ENCODE measurements at places on chromosomes 12 and 14.

DNA sequence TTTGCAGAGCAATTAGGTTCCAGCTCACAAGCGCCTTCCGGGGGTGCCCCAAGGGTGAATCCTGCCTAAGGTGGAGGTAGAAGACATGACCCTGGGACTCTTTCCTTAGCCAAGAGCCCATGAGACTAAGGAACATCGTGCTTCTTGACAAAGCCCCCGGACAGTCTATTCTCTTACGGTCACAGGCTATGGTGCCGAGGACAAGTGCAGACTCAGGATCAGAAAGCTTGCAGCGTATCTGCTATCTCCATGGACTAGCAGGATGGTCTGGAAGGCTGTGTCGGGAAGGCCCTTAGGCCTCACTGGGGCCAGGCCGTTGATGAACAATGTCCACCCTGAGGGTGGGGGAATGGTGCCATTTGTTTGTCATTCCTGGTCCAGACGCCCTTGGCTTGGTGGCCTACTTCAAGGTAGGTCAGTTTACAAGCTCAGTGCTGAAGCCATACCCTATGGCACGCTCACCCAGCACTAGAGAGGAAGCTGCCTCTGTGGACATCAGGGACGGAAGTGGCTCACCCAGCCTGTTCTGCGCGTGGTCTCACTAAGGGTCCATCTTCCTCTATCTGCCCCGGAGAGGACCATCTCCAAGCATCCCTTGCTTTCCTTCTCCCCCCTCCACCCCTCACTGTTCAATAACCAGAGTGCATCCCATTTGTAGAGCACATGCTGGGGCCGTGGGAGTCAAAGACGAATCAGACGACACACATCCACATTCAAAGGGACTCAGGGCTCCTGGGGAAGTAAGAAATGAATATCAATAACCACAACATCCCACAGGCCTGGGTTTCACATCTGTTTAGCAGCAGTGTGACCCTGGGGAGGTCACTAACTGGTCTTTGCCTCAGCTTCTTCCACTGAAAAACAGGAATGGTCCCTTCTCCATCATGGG is 45.0 kb upstream of the IQSEC3 start:
- DNase-seq: no peak

GRCh38 chr12:114006482-114007425 is 40.6 kb upstream of the RBM19 start:
- DNase-seq: no peak

DNA sequence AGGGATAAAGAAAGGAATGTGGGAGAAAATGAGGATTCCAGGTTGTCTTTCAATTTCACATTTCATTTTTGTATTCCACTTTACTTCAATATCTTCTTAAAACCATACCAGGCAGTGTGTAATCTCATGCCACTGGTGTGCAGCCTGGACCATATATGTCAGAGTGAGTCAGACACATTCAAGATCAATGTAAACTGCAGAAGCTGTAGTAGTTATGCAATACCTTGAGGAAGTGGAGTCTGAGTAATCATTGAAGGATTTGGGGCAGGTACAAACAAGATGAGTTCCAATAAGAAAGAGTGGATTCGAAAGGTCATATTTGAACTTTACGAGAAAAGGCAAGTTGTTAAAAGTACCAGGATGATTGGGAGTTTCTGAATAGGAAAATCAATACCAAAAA is 14.1 kb downstream of the PLCZ1 start:
- peak; percentile 66 for DNase-seq

DNA sequence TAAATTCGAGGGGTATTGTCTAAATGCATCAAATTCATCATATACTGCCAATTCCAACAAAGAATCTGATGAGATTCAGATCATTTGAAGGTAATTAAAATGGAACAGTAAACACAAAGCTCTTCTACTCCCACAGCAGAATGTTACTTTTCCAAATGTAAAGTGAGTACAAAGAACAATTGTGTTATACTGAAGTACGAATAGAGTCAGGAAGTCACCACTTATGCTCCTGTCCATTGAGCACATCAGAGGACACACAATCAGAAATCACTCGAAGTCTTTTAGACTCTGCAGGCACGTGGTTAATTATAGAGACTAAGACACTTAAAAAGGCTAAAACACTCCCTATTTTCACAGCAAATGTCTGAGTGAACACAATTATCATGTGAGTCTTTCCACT is 388.5 kb upstream of the MIS18BP1 start:
- DNase-seq: no peak

DNA sequence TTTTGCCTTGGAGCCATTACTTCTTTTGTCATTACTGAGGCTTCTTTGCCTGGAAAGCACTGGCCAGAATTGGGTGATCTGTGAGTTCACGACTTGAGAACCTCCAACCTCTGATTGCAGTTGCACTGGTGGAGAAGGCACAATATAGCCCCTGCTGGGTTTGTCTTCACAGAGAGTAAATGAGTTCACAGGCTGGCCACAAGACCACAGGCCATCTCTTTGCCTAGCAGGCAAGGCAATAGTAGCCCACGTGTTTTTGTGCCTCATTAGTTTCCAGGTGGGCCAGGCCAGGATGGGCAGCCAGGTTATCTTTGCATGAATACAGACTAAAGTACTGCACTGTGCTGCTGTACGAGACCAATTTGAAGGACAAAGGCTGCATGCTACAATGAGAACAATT is 468.8 kb downstream of the NRXN3 start:
- DNase-seq: no peak

DNA sequence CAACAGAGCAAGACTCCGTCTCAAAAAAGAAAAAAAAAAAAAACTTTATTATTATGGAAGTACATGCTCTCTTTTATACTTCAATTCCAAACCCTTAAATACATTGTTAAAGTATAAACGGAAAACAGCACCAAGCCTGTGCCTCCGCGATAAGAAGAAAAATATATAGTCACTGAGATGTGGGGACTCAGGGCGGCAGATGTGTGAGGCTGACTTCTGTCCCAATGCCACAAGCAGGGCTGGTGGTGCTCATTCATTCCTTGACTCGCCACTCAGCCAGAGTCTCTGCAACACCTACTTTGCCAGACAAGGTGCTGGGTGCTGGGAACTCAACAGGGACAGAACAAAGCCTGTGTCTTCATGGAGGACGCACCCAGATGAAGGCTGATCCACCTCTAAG is 13.8 kb downstream of the LGMN start:
- DNase-seq: no peak

DNA sequence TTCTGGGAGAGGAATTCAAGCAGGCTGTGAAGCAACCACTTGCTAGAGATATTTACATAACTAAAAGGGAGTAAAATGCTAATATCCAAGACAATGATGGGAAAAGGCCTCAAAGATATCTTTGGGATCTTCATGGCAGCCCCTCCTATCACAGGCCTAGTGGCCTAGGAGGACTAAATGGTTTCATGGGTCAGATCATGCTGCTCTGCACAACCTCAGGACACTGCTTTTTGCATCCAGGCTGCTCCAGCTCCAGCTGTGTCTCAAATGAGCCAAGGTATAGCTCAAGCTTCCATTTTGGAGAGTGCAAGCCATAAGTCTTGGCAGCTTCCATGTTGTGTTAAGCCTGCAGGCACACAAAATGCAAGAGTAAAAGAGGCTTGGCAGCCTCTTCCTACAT is 195.6 kb upstream of the SSTR1 start:
- DNase-seq: no peak

GRCh38 chr14:105087308-105087962 is 22.2 kb upstream of the GPR132 start:
- DNase-seq: peak; percentile 8

GRCh38 chr12:718756-719102 is 33.6 kb upstream of the WNK1 start:
- no peak for DNase-seq

- DNase-seq: peak; percentile 95
These were observed 30.4 kb upstream of the PLEKHG6 start for GRCh38 chr12:6280053-6280469.

GRCh38 chr14:81261176-81261575 is 40.4 kb upstream of the GTF2A1 start:
- DNase-seq: no peak

- DNase-seq: no peak
These were observed 97.1 kb downstream of the OTOGL start for GRCh38 chr12:80196419-80196818.

- no peak for DNase-seq
These were observed 108.8 kb downstream of the DAAM1 start for GRCh38 chr14:59297071-59297776.

- DNase-seq: no peak
These were observed 888 bp upstream of the PLXNC1 start for GRCh38 chr12:94147387-94147990.

GRCh38 chr12:83335748-83336147 is 649.0 kb downstream of the TMTC2 start:
- no peak for DNase-seq

DNA sequence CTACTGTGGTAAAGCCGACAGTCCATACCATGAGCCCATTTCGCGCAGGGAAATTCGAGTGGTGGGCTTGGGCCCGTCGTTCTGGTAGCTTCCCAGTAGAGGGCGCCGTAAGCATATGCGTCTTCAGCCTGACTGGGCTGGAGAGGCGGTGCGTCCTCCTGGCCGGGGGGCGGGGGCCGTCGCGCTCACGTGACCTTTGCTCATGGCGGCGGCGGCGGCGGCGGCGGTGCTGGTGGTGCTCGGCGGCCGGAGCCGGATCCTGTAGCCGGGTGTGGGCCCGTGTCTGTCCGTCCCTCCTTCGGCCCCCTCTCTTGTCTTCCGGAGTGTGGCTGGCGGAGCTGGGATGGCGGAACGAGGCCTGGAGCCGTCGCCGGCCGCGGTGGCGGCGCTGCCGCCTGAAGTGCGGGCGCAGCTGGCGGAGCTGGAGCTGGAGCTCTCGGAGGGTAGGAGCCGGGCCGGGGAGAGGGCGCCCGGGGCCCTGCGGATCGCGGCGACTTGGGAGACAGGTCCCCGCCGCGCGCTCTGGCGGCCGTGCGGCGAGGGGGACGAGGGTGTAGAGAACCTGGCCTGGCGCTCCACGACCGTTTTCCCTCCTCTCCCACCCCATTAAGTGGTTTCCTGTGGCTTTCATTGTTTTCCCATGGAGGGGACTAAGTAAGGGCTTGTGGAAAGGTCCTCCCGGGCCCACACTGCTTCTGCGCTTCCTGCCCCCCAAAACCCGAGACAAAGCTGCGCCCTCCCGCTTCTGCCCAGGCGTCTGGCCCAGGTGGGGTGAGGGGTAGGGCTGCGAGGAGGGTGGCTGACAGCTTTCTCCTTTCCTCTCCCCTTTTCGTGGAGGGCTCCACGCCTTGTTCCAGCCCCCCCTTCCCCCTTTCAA is at the start of gene DIP2B:
Gene DIP2B (plus strand): TSS at position 188 of the 877 bp plus-strand sequence. CDS start 156 bp downstream, at position 344.
- peak; percentile 96 for DNase-seq

GRCh38 chr12:59768031-59768430 is 172.2 kb downstream of the SLC16A7 start:
- DNase-seq: no peak

DNA sequence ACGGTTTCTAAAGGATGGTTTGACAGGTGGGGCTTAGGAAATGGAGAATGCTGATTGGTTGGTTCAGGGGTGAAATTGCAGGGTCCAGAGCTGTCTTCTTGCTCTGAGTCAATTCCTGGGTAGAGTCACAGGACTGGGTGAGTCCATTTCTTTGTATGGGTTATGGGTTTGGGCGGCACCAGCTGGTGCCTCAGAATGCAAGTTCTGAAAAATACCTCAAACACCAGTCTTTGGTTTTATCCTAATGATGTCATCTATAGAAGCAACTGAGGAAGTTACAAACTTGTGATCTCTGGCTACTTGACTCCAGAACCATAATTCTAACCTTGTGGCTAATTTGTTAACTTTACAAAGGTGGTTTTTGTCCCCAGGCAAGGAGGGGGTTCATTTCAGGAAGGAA is 47.6 kb upstream of the EIF5 start:
- no peak for DNase-seq

DNA sequence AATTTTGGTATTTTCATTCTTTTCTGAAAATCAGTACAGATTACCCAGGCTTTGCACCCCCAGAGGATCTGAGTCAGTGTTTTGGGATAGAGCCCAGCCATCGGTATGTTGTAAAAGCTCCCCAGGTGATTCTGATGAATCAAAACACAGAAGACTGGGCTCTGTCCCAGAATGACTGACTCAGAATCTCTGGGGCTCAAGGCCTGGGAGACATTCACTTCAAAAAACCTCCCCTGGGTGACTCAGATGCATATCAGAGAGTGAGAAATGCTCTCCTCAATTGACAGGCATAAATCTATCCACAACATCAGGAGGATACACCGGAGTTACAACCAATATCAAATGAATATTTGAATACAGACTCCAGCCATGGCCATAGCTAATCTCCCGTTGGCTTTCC is 32.6 kb downstream of the SLC35F4 start:
- no peak for DNase-seq

DNA sequence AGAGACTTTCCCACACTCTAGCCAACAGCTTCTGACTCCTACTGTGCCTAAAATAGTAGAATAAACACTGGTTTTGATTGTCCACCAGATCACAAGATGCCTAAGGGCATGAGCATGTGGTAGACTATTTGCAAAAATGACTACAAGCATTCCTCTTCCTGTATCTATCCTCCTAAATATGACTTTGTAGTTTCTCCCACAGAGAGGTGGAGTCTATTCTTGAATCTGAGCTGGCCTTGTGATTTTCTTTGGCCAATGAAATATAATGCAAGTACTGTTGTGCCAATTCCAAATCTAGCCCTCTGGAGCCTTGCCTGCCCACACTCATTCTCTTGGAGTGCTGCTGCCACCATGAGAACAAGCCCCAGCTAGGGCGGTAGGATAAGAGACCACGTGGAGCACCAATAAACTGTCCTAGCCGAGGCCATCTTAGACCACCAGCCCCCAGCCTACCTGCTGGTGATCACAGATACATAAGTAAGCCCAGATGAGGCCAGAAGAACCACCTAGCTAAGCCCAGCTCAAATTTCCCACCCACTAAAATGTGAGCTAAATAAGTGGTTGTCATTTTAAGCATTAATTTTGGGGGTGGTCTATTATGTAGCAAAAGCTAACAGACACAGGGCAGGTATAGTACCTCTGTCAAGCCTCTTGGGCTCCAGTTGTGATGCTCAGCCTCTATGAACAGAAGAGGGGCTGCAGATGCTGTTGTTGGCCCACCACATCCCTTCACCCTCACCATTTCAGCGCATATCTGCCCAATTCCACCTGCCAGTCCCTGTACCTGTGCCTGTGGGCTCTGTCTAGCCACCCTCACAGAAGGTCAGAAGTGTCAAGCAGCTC is 17.9 kb downstream of the ZFP36L1 start:
- DNase-seq: no peak

DNA sequence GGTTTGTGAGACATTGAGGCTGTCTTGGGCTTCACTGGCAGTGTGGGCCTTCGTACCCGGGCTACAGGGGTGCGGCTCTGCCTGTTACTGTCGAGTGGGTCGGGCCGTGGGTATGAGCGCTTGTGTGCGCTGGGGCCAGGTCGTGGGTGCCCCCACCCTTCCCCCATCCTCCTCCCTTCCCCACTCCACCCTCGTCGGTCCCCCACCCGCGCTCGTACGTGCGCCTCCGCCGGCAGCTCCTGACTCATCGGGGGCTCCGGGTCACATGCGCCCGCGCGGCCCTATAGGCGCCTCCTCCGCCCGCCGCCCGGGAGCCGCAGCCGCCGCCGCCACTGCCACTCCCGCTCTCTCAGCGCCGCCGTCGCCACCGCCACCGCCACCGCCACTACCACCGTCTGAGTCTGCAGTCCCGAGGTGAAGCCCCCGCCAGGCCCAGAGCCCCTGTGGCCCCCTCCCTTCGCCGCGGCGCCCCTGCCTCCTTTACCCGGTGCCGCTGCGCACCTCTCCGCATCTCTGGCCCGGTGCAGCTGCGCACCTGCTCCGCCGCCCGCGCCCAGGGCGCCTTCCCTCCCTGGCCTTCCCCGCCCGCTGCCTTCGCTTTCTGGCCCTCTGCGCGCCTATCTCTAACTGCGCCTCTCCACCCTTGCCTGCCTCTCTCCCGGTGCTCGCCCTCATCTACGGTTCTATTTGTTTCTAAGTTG is at the start of gene ENO2:
Gene ENO2 (plus strand): TSS at position 335 of the 701 bp plus-strand sequence. CDS start 1,253 bp downstream, outside the sequence.
- peak; percentile 48 for DNase-seq

- no peak for DNase-seq
These were observed 61.1 kb upstream of the C12orf71 start for GRCh38 chr12:27143256-27144069.
